Activated T-cell treated with anti-CD3 and anti-CD28 coated beads, Interleukin-2, amount 50 U/mL, for 4 hours (primary cell): ENCODE measurements at places on chromosomes 1 and 21. TPM values are rescaled to one million over a fixed set of nuclear protein-coding genes. Genes with fewer than 3 reads are reported as not detected.

GPR161 gene
- total RNA-seq, result 0.20 TPM

CA6 gene
- total RNA-seq, result 0.25 TPM

LRRC39 gene
- total RNA-seq, result 0.38 TPM

GPR3 gene
- total RNA-seq, result 2.7 TPM

LGR6 gene
- total RNA-seq, result not detected

AMY1C gene
- total RNA-seq, result not detected

SLC25A44 gene
- total RNA-seq, result 61.3 TPM

C8A gene
- total RNA-seq, result not detected

TFF1 gene
- total RNA-seq, result not detected

IGSF8 gene
- total RNA-seq, result 30.5 TPM

FCGR2B gene
- total RNA-seq, result not detected

TLCD4 gene
- total RNA-seq, result 0.15 TPM

CLIC6 gene
- total RNA-seq, result 0.11 TPM

CPT2 gene
- 15.4 TPM for total RNA-seq

PROX1 gene
- total RNA-seq, result 0.03 TPM

LDLRAD1 gene
- total RNA-seq, result not detected

LMX1A gene
- total RNA-seq, result not detected

ORC1 gene
- total RNA-seq, result 34.8 TPM

MIXL1 gene
- not detected for total RNA-seq

LIN28A gene
- total RNA-seq, result 0.46 TPM

VANGL2 gene
- 0.08 TPM for total RNA-seq

LEMD1 gene
- not detected for total RNA-seq

KCND3 gene
- total RNA-seq, result not detected

ATP6V1G3 gene
- total RNA-seq, result not detected

ASAP3 gene
- 0.90 TPM for total RNA-seq

C1QB gene
- 0.43 TPM for total RNA-seq

NES gene
- 0.05 TPM for total RNA-seq
